Kasumi-1 (cell line): ENCODE measurements at places on chromosomes 16 and 17.

- peak; percentile 9 for DNase-seq
These were observed 16.7 kb downstream of the RFFL start for GRCh38 chr17:35046740-35047283.

- DNase-seq = no peak
These were observed 729.4 kb downstream of the CDH11 start for GRCh38 chr16:64392456-64392855.

- no peak for DNase-seq
These were observed 28.9 kb downstream of the ABCA9 start for GRCh38 chr17:69031839-69032238.

- no peak for DNase-seq
These were observed 541 bp downstream of the VKORC1 start for GRCh38 chr16:31094088-31094423.

DNA sequence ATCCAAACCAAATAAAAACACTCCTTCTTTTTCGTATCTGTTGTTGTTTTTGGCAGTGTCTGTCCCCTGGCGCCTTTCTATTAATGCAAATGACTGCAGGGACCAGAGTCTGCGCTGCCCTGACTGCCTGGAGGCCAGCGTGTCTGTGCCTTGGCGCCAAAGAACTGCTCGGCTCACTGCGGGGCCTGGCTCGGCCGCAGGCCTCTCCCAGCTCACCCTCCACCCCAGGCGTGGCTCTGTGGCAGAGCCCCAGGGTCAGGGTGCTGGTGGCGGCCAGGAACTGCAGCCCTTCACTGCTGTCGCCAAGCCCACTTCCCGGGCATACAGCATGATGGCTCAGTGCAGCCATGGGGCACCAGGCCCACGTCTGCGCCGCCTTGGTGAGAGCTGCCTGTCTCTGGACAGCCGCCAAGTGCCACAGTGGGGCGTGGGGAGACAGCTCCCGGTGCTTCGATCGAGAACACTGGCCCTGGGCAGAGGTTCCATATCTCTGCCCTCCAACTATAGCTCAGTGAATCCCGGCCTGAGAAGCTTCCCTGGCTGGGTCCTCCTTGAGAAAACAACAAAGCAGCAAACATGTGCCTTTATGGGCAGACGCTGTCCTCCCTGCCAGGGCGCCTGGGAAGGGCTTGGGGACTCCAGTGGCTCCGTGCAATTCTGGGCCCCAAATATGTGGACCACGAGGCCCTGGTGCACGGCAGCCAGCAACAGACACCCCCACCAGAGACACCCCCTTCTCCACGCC is 11.1 kb downstream of the CANT1 start:
- DNase-seq = no peak

DNA sequence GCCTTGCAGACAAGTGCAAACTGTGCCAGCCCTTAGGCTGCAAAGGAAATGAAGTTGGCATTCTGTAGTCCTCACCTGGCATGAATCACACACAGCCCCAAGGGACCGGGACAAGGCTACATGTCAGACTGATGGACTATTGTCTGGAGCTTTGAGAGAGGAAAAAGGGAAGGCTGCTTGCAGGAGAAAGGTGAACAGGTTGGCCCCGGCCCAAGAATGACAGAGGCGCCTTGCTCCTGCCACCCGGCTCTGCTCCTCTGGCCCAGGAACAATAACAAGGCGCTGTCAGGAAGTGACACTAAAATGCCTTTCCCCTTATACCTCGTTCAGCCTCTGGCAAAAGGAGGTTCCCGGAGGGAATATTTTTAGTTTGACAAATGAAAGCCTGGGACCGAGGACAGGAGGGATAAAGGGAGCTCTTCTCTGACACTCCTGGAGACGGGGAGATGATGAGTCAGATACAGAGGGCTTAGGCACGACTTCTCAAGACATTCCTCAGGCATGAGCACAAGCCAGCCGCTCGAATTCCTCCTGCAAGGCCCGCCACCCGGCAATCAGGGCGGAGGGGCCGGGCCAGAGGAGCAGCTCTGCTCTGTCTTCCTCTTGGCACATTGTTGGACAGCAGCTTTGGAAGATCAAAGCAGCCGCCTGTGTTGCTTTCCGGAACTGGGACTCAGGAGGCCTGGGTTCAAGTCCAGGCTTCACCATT is 105.8 kb downstream of the NOG start:
- no peak for DNase-seq

- no peak for DNase-seq
These were observed 69.8 kb downstream of the YPEL2 start for GRCh38 chr17:59401274-59401673.

DNA sequence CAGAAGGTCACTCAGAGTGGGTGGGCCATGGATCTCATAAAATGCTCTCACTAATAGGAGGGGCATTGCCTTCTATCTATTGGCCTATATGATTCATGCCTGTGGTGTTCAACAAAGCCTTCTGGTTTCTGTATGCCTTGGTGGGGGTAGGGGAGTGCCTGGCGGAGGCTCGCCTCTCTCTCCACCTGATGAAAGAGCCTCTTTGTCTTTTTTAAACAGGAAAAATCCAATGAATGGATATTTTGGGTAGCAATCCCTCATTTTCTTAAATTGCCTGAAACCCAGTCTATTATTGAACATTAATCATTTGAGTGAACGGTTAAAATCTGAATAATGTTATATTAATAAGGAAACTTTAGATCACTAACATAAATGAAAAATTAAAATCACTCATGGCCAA is 90.6 kb downstream of the TOX3 start:
- DNase-seq = no peak

- no peak for DNase-seq
These were observed 908 bp upstream of the SNAI3 start for GRCh38 chr16:88687254-88687576.

- no peak for DNase-seq
These were observed 4.8 kb downstream of the PRR11 start for GRCh38 chr17:59160157-59161025.

DNA sequence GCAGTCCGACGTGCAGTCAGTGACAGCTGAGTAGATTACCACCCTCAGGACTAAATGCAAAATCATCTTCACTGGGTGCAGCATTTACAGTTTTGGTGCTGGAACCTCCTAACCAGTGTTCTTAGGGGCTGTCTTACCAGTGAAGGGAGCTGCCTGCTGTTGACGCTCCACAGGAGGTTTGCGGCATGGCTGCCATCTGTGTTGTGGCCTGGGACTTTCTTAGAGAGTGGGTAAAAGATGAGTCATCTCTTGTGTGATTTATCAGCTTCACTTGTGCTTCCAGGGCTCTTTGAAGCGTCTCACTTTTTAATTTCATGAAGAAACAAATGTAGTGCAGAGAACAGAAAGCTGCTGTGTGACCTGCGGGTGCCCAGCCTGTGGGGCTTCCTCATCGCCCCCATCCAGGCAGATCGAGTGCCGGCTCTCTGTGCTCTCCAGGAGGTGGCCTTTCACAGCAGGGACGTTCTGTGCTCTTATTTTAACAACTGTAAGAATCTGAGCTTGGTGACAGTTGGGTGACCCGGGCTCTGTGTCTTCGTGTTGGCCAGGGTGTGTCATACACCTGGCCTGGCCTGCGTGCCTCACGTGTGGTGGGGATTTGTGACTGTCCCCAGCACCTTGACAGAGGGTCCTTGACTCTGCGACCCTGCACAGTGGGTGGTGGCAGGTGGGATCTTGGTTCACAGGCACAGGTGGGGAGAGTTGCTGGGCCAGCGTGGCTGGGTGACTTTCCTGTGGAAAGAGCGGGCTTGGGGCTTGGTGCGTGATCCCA is 24.3 kb upstream of the ZNF750 start:
- DNase-seq = peak; percentile 91

DNA sequence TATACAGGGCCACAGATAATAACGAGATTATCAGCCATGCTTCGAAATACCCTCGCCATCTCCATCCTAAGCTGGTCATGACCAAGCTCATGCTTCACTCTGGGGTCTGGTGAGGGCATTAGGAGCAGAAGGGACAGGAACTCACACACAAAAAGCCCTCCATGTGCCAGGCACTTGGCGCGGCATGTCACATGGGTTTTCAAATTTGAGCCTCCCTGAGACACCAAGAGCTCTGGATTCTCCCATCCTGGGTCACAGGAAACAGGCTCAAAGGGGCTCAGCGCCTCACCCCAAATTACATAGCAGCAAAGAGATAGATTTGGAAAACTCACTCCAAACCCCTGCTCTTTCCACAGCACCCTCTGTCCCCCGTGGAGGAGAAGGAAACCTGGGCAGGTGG is 239.5 kb downstream of the GSG1L start:
- no peak for DNase-seq

- no peak for DNase-seq
These were observed 88.6 kb downstream of the CACNG3 start for GRCh38 chr16:24344784-24345183.

DNA sequence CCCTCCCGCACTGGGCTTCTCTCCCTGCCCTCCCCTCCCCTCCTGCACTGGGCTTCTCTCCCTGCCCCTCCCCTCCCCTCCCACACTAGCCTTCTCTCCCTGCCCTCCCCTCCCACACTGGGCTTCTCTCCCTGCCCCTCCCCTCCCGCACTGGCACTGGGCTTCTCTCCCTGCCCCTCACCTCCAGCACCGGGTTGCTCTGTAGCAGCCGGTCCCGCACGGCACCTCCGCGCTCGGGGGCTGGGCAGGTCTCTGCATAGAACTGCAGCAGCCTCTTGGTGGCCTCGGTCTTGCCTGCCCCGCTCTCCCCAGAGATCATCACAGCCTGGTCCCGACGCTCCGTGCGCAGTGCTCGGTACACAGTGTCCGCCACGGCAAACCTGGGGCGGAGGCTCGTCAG is 9.8 kb downstream of the MYO1C start:
- no peak for DNase-seq

DNA sequence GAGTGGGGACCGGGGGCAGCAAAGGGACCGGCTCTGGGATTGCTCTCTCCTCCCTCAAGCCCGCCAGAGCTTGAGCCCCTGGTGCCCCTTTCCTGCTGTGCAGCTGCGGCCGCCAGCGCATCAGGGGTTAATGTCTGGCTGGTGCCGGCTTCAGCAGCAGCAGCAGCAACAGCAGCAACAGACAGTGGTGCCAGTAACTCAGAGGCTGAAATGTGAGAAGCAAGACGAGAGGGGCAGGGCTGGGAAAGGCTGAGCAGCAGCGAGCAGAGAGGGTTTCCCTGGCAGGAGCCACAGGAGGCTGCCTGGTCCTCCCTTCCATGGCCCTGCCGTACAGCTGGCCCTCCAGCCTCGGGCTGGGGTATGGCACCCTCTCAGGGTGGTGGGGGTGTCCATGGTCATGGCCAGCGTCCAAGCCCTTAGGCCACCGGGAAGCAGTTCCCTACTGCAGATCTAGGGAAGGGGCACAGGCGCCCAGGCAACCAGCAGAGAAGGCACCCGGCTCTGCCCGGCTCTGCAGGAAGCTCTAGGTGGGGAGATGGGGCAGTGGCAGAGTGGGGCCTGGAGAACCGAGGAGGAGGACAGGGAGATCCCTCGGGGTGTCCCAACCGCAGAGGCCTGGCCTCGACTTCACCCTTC is 21.1 kb upstream of the TFAP4 start:
- DNase-seq = peak; percentile 36
